ENCODE measurements at places on chromosomes 11 and 22.

GRCh38 chr11:1397146-1397861, 7.6 kb downstream of the BRSK2 start:
- DNase-seq, result no peak

- DNase-seq, result no peak
These were observed 4.1 kb downstream of the WEE1 start for GRCh38 chr11:9577556-9577955.

DNA sequence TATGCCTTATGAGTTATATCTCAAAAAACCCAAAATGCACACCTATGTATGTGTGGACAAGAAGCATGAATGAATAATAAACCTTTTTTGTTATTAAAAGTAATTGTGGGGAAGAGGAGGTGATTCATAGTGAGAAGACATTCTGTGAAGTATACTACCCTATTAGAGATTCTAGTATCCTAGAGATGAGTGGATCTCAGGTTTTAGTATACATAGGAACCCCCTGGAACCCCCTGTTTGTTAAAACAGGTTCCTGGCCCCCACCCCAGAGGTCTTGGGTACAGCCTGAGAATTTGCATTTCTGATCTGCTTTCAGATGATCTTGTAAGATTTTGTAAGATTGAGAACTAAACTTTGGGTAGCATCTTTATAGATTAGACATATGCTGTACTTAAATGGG, 17.5 kb downstream of the NUCB2 start:
- no peak for DNase-seq

DNA sequence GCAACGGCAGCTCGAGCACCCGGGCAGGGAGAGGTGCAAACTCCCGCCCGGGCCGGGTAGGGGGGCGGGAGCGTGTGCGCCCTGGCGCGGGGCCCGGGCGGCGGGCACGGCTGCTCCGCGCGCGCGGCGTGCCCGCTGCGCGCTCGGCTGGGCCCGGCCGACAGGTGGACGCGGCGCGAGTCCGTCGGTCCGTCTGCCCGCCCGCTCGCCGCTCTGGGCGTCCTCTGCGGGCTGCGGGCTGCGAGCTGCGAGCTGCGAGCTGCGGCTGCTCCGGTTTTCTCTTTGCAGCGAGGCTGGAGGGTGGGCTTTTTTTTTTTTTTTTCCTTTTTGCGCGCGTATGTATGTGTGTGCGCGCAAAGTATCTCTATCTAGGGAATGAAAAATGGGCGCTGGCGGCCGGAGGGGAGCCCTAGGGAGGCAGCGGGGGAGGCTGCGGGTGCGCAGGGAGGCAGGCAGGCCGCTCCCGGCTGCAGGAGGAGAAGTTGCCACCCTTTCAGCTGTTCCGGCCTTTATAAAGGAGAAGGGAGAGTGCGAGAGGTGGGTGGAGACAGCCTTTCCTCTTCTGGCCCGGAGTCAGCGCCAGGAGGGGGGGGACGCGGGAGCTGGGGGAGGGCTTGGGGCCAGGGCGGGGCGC, at the start of gene PDGFB:
PDGFB (minus strand) TSS at position 487 of the 634 bp plus-strand sequence. CDS start 1,019 bp downstream, outside the sequence.
- DNase-seq, result no peak

DNA sequence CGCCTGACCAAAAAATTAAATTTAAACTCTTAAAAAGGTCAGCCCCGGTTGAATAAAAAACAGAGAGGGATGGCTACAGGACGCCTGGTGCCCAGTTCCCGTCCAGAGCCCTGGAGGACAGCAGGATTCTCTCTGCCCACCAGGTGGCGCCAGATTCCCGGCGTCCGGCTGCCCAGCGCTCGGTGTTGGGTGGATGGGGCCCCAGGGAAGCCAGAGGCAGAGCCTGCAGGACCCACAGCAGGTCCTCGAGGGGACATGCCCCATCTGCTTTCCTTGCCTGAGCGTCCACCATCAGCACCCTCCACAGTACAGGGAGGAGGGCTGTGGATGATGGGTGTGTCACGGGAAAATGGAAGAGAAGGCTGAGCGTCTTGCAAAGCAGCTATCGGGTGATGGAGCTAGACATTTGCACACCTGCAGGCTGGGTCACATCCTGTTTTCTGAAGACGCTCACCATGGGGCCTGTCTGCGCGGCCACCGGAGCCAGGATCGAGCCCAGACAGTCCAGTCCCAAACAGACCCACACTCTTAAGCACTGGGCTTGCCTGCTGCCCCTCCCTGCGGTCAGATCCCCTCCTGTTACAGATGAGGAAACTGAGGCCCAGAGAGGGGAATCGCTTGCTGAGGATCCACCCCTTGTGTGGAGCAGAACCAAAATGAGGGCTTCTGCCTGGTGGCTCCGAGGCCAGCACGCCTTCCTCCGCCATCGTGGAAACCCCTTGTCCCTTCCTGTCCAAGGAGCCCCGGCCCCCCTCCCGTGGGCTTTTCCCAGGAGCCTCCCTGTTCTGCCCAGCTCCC, 18.5 kb upstream of the CBX7 start:
- peak; percentile 78 for DNase-seq

- DNase-seq, result no peak
These were observed 159.7 kb downstream of the FAT3 start for GRCh38 chr11:92384358-92384757.

GRCh38 chr22:47605441-47605840, 843.0 kb downstream of the TBC1D22A start:
- no peak for DNase-seq

GRCh38 chr11:65434667-65435410, 12.2 kb downstream of the NEAT1 start:
- DNase-seq, result no peak

All from CD4-positive, alpha-beta T cell treated with Interferon gamma for 1 hour (primary cell).